ENCODE measurements at places on chromosomes 6 and 20.
A peak's percentile ranks its signal among the peaks of the same experiment; 100 is the strongest.

DNA sequence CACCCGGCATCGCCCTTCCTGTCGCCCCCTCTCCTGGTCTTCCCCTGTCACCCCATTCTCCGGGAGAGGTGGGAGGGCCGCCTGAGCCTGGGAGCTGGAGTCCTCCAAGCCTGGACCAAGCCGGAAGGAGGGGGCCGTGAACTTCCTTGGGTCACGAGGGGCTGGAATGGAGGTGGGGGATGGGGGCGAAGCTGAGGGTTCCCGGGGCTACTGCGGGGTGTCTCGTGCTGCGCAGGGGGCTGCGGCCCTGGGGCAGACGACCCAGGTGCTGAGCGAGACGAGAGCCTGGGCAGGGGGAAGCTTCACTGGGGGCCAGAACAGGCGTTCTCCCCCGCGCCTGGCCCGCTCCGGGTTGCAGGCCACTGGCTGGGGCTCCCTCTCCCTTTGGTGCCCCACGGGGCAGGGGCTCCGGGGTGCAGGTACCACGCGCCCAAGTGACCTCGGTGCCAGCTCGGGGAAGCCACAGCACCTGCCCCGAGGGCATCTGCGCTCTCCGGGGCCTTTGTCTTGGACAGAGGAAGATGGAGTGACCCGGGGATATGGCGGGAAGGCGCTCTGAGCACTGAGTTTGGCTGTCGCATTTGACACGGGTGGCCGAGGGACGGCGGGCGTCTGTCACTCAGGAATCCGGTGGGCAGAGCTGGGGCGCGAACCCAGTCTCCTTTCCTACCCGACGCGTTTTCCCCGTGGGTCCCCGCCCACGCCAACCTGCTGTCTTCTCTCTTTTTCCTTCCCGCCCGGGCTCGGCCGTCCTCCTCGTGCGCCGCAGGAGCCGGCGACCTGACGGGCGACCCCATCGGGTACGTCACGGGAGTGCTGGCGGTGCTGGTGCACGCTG is 1.2 kb downstream of the SLC35D3 start:
- no peak for DNase-seq

DNA sequence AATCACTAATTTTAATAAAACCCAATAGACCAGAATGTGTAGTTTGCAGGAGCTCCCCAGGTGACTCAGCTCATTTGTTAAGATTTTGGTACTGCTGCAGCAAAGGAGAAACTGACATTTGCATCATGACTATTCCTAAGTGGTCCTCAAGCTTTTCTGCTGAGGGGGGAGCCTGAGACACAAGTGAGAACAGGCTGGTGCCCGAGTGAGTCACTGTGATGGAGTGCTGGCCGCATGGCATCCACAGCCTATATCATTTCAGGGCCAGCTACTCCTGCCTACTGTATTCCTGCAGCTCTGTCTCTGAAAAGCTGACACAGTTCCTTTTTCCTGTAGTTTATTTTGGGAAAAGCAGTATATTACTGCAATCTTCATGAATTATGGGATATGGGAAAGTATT is 113.7 kb upstream of the ENPP5 start:
- DNase-seq: no peak

DNA sequence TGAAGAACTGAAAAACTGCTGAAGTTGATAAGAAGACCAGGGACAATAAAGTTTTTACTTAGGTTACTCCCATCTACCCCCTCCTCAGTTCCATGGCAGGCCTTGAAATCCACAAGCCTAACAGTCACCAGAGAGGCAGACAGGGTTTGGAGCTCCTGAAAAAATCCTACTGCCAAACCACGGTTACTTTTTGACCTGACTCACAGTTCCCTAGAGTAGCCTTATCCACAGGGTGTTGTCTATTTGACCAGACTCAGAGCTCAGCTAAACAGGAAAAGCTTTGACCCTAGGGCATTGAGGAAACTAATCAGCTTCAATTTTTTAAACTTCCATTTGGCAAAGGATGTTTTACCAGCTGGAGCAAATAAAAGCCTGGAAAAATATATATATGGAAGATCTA is 257.7 kb upstream of the NT5E start:
- no peak for DNase-seq

DNA sequence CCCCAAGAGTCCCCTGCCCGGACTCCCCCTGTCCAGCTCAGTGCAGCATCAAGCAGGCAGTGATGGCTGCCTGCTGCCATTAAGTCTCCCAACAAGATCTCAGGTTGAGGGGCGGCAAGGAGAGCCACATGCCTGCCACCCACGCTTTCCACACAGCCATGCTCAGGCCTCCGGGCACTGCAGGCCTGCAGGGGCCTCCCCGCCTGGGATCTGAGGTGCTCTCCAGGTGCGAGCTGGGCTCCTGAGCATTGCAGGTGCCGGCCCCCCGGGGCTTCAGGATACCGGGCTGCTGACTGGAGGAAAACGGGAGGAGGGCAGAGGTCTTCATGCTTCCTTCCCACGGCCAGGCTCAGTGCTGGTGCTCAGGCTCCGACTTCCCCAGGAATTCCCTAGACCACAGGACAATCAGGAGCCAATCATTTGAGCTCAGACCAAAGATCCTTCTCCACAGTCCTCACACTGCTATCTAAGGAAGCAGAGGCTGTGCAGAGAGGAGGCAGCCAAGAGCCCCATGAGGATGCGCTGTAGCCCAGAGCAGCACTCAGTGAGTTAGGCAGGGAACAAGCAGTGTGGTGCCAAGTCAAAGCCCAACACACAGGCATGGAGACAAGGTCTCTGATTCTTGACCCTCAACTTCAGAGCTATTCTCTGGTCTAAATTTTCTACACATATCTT is 52.7 kb downstream of the PYGB start:
- no peak for DNase-seq

GRCh38 chr6:72826744-72827438 is 205.0 kb downstream of the KCNQ5 start:
- no peak for DNase-seq

DNA sequence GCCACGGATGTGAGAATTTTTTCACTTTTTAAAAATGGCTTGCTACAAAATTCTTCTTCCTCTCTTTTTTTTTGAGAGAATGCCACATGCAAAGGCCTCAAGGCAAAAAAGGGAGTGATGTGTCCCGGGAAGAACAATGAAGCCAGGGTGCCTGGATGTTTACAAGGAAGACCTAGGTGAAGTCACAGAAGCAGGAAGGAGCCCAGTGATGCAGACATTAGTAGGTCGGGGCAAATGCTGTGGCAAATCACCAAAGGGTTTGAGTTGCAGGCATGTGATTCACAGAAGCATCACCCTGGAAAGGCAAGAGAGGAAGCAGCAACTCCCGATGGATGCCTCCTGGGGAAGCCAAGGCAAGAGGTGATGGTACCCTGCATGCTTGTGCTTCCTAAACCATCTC is 46.8 kb downstream of the FARS2 start:
- DNase-seq: no peak

GRCh38 chr6:156082012-156082411 is 626.4 kb upstream of the NOX3 start:
- no peak for DNase-seq

- DNase-seq: no peak
Observed at GRCh38 chr20:45344168-45344860, 3.9 kb downstream of the SDC4 start.

DNA sequence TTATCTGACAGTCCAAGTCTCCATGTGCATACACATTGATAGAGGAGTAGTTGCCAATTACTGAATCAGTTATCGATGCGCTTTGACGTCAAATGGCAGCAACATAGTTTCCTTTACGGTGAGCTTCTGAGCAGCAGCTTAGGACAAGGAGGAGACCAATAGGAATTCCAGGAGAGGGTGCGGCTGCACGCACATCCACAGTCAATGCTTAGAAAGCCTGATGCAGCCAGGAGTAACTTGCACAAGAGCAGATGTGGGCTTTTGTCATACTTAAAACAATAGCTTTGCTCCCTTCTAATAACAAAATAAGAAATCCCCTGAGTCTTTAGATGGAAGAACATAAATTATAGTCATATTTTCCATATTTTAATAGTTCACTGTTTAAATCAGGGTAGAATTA is 442.1 kb downstream of the BCKDHB start:
- no peak for DNase-seq

DNA sequence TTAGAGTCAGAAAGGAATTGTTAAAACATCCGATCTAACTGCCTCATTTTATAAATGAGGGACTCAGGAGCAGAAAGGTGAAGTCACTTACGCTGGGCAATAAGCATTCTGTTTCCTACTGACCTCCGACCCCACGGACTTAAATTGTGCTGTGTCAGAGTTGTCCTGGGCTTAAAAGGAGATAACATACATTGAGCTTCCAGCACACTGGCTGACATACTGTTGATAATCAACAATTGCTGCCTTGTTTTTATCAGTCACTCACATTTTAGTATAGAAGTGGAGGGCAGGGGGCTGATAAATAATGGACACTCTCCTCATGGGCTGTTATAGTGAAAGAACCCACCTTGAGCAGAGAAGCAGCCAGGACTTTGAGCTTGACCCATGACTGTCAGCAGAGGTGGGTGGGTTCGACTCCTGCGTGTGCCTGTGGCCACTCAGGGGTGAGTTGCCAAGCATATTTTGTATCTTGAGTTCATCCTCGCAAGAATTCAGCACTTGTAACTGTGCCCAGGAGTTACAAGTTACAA is 166.5 kb upstream of the JARID2 start:
- no peak for DNase-seq

DNA sequence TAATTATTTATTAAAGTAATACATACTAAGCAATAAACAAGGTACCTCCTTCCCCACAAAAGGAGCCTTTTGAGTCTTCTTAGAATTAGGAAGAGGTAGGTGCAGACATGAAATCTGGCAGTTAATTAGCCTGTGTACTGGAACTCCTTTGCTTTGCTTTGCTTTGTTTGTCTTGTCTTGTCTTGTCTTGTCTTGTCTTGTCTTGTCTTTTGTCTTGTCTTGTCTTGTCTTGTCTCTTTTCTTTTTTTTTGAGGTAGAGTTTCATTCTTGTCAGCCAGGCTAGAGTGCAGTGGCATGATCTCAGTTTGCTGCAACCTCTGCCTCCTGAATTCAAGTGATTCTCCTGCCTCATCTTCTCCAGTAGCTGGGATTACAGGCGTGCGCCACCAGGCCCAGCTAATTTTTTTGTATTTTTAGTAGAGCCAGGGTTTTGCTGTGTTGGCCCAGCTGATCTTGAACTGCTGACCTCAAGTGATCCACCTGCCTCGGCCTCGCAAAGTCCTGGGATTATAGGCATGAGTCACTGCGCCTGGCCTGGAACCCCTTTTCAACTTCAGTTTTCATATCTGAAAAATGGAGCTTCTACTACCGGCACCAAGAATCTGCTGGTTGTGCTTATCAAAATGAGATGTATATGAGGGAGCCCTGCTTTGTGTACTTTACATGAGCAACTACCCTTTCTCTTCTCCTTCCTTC is 301.2 kb downstream of the CDKAL1 start:
- no peak for DNase-seq

DNA sequence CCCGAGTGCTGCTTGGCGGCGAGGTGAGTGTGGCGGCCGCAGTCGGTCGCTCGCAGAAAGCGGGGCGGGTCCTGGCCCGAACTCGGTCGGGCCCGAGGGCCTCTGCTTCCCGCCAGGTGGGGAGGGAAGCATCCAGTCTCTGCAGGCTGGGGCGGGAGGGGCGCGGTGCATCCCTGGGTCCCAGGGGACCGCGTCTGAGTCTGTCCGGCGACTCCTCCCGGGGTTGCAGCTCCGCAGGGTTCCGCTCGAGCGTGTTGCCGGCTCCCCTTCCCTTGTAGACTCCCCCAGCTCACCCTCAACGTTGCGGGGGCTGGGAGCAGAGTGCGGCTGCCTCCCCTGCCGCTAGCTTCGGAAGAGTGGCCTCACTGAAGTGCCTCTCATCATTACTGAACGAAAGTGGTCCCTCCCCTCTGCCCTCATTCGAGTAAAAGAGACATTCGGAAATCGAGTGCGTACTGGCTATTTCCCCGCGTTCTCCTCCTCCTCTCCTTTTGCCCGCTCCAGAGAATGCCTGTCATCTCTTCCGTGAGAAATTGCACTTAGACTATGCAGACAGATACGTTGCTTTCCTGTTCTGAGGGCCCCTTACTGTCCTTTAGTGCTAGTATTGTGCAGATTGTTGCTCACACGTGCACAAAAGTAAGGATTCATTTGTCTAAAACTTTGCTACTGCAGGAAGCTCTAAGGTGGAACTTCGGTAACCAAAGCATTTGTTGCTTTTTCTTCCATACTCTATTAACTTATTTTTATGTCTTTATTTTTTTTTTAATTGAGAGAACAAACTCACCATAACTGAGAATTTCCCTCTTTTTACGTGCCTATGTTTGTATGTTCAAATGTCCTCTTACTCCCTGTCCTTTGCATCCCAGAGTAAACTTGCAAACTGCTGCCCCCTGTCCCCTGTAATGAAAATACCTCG is 751 bp downstream of the MAP3K4 start:
- DNase-seq: peak; percentile 50

DNA sequence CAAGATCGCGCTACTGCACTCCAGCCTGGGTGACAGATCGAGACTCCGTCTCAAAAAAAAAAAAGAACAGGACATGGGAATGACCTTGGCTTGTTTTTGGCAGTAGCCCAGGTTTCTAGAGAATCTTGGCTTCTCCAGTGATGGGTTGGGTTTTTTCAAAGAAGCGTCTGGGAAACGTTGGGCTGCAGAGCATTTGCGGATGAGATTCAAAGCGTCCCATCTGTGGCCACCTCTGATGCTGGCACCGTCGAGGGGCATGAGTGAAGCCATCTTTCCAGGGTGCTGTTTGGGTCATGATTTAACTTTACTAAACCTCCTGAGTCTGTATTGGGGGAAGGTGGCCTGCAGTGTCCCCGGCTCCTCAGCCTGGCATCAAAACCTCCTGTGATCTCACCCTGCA is 43.2 kb upstream of the SRF start:
- DNase-seq: no peak

GRCh38 chr6:112309244-112309643 is 37.9 kb upstream of the RFPL4B start:
- DNase-seq: no peak

GRCh38 chr20:8389381-8390036 is 257.4 kb downstream of the PLCB1 start:
- DNase-seq: peak; percentile 49

- DNase-seq: no peak
Observed at GRCh38 chr6:135883045-135883444, 31.5 kb downstream of the PDE7B start.

DNA sequence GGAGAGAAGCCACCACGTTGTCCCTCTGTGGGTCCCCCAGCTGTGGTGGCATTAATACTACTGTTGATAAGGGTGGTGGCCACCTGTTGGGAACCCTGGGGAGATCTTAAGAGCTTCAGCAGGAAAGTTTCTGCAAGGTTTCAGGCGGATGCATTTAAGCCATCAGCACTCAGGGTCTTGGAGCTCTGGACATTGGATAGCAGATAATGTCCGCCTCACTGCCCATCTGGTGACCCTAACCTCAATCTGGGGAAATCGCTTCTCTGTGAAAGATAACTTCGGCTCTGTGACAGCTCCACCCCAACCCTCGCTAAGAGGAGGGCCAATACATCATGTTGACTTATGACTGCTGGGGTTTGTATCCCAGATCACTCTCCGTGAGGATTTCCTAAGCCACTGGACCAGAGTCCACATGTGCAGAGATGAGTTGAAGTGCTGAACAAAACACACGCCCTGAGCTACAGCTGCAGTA is 92.9 kb downstream of the FOXC1 start:
- no peak for DNase-seq

DNA sequence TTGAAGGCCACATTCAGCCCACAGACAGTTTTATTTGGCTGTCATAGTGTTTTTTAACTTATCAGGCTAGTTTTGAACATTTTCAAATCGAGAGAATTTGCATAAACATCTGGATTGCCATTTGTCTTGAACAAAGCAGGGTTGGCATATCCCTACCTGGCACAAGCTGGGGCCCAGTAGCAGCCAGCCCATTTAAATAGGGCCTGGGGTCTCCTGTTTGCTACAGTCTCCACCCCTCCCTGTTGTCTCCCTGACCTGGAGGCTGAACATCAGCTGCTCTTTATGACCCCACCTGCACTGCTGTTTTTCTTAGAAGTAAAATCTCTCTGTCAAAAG is 10.5 kb downstream of the BCAS4 start:
- no peak for DNase-seq

GRCh38 chr20:32019563-32020463 is 9.6 kb downstream of the CCM2L start:
- DNase-seq: no peak
